ENCODE measurements at places on chromosomes 5 and 9. TPM values are rescaled to one million over a fixed set of nuclear protein-coding genes. Genes with fewer than 3 reads are reported as not detected.

SPEF2 gene
- 6.4 TPM for total RNA-seq

C1QTNF3 gene
- 2.8 TPM for total RNA-seq

CCNG1 gene
- total RNA-seq = 143 TPM

C5orf34 gene
- total RNA-seq = 10.3 TPM

F2RL1 gene
- 1.6 TPM for total RNA-seq

C5orf15 gene
- 19.2 TPM for total RNA-seq

MVB12B gene
- 17.4 TPM for total RNA-seq

GPR150 gene
- total RNA-seq = 0.74 TPM

RFX3 gene
- total RNA-seq = 6.8 TPM

ACER2 gene
- total RNA-seq = 1.7 TPM

ODF2 gene
- 82.8 TPM for total RNA-seq

HSPB3 gene
- total RNA-seq = not detected

SLC36A3 gene
- total RNA-seq = not detected

PCDHGB7 gene
- not detected for total RNA-seq

PCDHGA9 gene
- not detected for total RNA-seq

CSNK1G3 gene
- total RNA-seq = 26.9 TPM

SPAG8 gene
- total RNA-seq = 1.5 TPM

DMAC1 gene
- total RNA-seq = 50.8 TPM

ANKRD18A gene
- total RNA-seq = 0.11 TPM

FAM153A gene
- total RNA-seq = 14.3 TPM

ADRB2 gene
- 2.3 TPM for total RNA-seq

PKD2L2 gene
- not detected for total RNA-seq

SPINK4 gene
- not detected for total RNA-seq

PPP2R2B gene
- total RNA-seq = 3.0 TPM

COL27A1 gene
- total RNA-seq = 0.99 TPM

TMEM215 gene
- total RNA-seq = not detected

HMGCR gene
- 64.1 TPM for total RNA-seq

PRR7 gene
- 11.6 TPM for total RNA-seq

CDX1 gene
- total RNA-seq = not detected

POLR3G gene
- total RNA-seq = 5.8 TPM

FUT7 gene
- 2.5 TPM for total RNA-seq

ADGRV1 gene
- 0.26 TPM for total RNA-seq

EPB41L4B gene
- total RNA-seq = not detected

ENC1 gene
- total RNA-seq = 0.50 TPM

GABRA1 gene
- total RNA-seq = not detected

BAAT gene
- not detected for total RNA-seq

COL15A1 gene
- 0.76 TPM for total RNA-seq

SHISAL2B gene
- not detected for total RNA-seq

C9orf50 gene
- total RNA-seq = not detected

PGM5 gene
- not detected for total RNA-seq

ZNF883 gene
- 0.57 TPM for total RNA-seq

NFIL3 gene
- total RNA-seq = 39.5 TPM

CARTPT gene
- not detected for total RNA-seq

BTNL8 gene
- not detected for total RNA-seq

IGIP gene
- 2.7 TPM for total RNA-seq

GABRA6 gene
- total RNA-seq = not detected

NR2F1-AS1 gene
- total RNA-seq = not detected

GCNT4 gene
- total RNA-seq = 2.1 TPM

TMEM252 gene
- not detected for total RNA-seq

FBP2 gene
- not detected for total RNA-seq

SLC6A7 gene
- not detected for total RNA-seq

PRRT1B gene
- total RNA-seq = not detected

AK1 gene
- 30.4 TPM for total RNA-seq

SPOCK1 gene
- not detected for total RNA-seq

RNF183 gene
- total RNA-seq = not detected

PRDM9 gene
- not detected for total RNA-seq

SYK gene
- 0.13 TPM for total RNA-seq

PHF24 gene
- total RNA-seq = not detected

SLC6A19 gene
- total RNA-seq = not detected

All from activated CD8-positive, alpha-beta T cell treated with anti-CD3 and anti-CD28 coated beads, Interleukin-2, amount 10 ng/mL, durations not matched to agents 7 days and 5 days (primary cell).